Hindlimb muscle (tissue), 1 donor: ENCODE measurements at places on chromosomes 1 and 21. TPM values are rescaled to one million over a fixed set of nuclear protein-coding genes. Genes with fewer than 3 reads are reported as not detected.

The UBE2U gene
- not detected for polyA plus RNA-seq

The HSD3B1 gene
- not detected for polyA plus RNA-seq

The SELL gene
- polyA plus RNA-seq, result 2.6 TPM

The RPE65 gene
- not detected for polyA plus RNA-seq

The NOS1AP gene
- 1.1 TPM for polyA plus RNA-seq

DNA sequence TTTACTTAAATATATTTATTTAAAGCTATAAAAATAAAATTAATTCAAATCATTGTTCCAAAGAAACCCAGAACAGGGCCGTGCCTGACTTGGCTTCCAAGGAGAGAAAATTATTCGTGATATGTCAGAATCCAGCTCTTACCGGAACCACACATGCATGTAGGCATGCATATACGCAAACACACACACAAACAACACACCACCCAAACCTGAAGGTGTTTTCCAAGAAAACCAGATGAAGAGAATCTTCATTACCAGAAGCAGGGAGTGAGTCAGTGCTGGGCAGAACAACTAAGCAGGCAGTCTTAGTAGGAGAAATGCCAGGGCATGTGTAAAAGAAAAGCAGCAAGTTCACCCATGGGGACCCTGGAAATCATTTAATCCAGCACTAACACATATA lies 432.0 kb upstream of the BEND5 start:
- DNase-seq, result no peak

DNA sequence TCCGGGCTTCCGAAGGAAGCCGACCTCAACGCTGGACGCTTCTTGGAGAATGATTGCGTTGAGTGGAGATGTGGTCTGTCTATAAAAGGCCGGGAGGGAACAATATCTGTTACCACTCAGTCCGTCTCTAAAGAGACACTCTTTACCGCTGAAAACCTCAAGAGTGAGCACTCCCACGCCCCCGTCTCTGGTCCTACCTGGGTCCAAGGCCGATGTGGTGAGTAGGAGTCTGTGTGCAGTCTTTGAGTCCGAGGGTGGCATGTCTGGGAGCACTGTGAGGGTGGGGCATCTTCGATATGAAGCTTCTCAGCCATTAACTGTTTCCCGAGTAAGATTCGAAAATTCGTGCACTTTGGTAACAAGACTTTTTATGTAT lies 576 bp downstream of the ZFP69 start:
- DNase-seq, result peak; percentile 20

DNA sequence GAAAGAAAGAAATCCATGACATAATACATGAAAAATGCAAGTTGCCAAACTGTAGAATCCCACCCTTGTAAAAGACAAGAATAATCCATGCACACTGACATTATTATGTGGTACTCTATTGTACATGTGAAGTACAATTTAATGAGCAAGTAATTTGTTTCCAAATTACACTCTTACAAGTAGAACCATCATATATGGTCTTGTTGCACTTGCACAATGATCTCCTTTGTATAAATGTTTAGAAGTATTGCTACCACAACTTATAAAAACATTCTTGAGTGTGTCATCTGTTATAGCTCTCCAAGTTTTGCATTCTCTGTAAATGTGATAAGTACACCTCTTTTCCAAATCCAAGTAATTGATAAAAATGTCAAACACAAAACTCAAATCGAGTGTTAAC lies 29.1 kb upstream of the ZNF281 start:
- DNase-seq, result no peak

GRCh38 chr1:50750021-50750619 lies 209.9 kb downstream of the FAF1 start:
- DNase-seq, result no peak

DNA sequence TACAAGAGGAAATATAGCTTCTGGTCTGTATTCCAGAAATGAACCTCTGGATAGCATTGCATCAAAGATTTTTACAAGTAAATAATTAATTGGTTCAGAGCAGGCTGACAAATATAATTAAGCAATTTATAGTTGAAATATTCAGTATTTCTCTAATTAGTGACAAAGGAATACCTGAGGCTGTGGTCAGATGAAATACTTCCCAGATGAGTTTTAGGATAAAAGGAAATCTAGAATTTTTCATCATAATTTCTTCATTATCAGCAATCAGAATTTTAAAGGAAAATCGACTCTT lies 112.8 kb downstream of the NEK7 start:
- no peak for DNase-seq

DNA sequence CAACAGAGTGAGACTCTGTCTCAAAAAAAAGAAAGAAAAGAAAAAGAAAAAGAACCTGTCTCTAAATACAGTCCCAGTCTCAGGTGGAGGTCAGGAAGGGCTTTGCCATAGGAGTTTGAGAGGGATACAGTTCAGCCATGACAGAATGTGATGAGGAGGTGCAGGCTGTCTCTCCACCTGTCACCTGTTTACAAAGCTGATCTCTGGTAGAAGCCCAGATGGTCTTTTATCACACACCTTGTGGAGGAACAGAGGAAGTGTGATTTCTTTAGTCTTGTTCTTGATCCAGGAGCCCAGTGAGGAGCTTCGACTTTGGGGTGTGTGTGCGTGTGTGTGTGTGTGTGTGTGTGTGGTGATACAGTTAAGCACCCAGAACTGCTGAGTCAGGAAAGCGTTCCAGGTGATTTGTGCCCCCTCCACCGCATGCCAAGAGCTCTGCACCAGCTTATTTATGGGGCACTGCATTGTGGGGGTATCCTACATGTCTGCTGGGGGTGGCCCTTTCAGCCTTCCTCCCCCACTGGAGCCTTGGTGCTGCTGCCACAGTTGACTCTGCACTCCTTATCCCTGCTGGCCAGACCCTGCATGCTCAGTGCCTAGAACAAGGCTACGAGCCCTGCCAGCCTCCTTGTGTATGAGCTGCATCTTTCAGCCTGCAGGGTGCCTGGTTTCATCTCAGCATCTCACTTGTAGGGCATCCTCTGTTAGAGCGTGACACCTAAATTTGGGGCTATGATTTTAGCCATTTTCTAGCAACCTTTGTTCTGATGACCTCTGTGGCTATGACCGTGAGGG lies 19.3 kb downstream of the DOP1B start:
- no peak for DNase-seq

DNA sequence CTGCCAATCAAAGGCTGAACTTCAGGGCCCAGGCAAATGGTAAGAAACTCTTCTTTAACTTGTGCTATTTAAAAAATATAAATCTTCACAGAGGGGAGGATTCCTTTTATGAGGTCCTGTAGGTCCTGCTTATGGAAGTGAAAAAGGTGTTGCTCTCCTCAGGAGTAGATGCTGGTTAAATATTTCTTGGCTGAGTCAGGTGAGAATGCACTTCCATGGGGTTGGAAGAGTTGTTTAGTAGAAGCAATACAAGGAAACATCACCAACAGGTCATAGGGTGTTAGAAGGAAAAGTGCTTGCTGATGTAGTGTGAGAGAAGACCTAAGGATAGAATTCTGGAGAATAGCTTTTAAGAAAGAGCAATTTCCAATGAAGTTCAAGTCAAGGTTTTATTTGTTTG lies 42.2 kb upstream of the ATP1A1 start:
- no peak for DNase-seq

- DNase-seq, result no peak
Measured at GRCh38 chr1:172609528-172609927, 49.4 kb upstream of the FASLG start.

- no peak for DNase-seq
Measured at GRCh38 chr1:116717318-116717717, 36.9 kb upstream of the CD2 start.

- no peak for DNase-seq
Measured at GRCh38 chr1:190250368-190250767, 227.3 kb downstream of the BRINP3 start.

- DNase-seq, result no peak
Measured at GRCh38 chr1:57348921-57349320, 74.9 kb downstream of the DAB1 start.

- DNase-seq, result no peak
Measured at GRCh38 chr21:35408401-35408800, 359.3 kb upstream of the RUNX1 start.

DNA sequence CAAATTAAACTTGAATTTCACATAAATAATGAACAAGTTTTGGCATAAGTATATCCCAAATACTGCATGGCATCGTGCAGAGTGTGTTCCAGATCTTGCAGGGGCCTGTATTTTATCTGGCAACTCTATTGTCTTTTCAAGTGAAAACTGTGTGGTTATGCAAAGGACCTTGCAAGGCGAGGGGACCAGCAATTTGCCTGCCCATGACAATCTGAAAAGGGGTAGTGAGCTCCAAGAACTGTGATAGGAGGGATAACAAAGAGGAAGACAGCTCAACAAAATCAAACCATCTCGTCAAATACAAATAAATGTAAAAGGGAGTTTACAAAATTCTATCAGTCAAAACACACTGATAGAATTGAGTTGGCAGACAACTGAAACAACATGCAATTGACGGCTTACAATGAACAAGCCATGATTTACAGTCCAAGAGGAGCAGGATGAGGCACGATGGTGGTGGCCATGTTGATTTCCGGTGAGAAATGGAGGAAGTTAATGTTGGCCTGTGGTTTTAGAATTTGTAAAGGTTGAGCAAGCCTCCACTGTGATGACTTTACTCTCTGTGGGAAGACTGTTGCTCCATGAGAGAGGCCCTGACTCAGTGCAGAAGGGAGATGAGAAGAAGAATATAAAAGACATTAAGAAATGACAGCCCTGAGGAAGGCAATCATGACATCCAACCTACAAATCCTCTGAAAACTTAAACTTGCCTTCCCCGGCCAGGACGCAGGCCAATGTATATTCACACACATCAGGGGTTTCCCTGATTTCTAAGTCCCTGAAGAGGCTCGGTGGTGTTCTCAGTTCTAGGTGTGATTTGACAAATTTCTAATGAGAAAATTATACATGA lies 132.2 kb downstream of the ADSS2 start:
- DNase-seq, result no peak

GRCh38 chr1:56034847-56035481 lies 544.4 kb downstream of the PLPP3 start:
- no peak for DNase-seq

GRCh38 chr1:234072793-234073192 lies 168.3 kb downstream of the SLC35F3 start:
- no peak for DNase-seq

- no peak for DNase-seq
Measured at GRCh38 chr1:111161843-111162487, 21.9 kb downstream of the CEPT1 start.
